ENCODE measurements at places on chromosomes 3 and 15. TPM values are rescaled to one million over a fixed set of nuclear protein-coding genes. Genes with fewer than 3 reads are reported as not detected.

GRCh38 chr15:55220606-55221005 is 23.9 kb upstream of the RSL24D1 start:
- H3K4me3 ChIP-seq: no peak overlapping the region
- H3K27me3 ChIP-seq: no peaks in the 10 kb centered on the region
- no peak overlapping the region for H3K27ac ChIP-seq
- peaks cover 43% of the 10 kb centered on the region for H3K4me1 ChIP-seq

DNA sequence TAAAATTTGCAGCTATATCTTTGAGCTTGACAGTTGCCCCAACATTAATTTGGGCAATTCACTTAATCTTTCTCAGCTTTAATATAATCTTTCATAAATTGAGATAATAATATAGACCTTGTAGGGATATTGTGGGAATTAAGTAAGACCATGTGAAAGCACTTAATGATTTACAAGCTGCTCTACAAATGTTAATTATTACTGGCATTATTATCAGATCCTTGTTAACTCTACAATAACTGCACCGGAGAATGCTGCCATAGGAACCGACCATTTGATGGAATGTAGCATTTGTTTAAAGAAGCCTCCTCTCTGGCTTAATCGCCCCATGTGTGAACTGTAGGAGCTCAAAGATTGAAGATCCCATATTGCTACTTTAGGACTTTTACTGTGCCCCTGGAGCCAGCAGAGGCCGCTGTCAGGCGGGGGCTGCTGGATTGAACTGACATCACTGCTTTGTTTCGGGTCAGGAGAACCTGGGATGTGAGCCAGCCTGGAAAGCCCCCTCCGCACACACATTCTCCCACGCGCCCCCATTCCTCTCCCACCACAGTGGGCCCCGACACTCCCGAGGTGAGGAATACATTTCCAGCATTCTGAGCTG is 154.2 kb upstream of the TNIK start:
- no peaks in the 10 kb centered on the region for H3K27me3 ChIP-seq
- H3K4me1 ChIP-seq: no peaks in the 10 kb centered on the region
- H3K4me3 ChIP-seq: no peak overlapping the region
- no peaks in the 10 kb centered on the region for H3K36me3 ChIP-seq

DNA sequence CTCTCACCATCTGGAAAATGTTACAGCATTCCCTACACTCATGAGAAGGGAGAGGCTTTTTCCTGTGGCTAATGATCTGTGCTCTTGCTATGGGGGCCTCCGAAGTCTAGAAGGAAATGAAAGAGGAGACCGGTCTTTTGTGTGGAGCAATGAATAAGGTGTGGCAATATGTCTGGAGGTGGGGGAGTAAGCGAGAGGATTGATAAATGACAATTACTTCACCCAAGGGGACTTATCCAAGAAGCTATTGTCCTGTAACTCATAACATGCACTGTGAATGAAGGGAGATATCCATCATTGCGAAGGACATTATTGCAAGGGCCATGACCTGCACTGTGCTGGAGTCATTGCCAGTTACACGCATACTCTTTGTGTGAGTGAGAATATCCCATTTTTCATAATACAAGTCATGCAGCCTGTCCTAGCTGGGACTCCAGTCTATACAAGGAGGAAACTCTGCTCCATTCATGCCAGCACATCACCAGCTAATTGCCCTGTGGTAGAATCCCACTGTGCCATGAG is 37.7 kb upstream of the SYNPR start:
- H3K36me3 ChIP-seq: no peaks in the 10 kb centered on the region
- no peaks in the 10 kb centered on the region for H3K27me3 ChIP-seq
- no peak overlapping the region for H3K27ac ChIP-seq
- H3K4me1 ChIP-seq: no peaks in the 10 kb centered on the region
- no peak overlapping the region for H3K4me3 ChIP-seq

- DNase-seq: no peak
- H3K27me3 ChIP-seq: no peaks in the 10 kb centered on the region
- H3K27ac ChIP-seq: no peak overlapping the region
- H3K36me3 ChIP-seq: no peaks in the 10 kb centered on the region
Measured at GRCh38 chr15:39013262-39013661, 448.6 kb upstream of the RASGRP1 start.

- H3K4me1 ChIP-seq: no peaks in the 10 kb centered on the region
- no peak for DNase-seq
- no peaks in the 10 kb centered on the region for H3K36me3 ChIP-seq
- no peak overlapping the region for H3K27ac ChIP-seq
- H3K27me3 ChIP-seq: no peaks in the 10 kb centered on the region
Measured at GRCh38 chr3:151445273-151446001, 15.4 kb downstream of the IGSF10 start.

GRCh38 chr3:136237961-136238649 is 12.0 kb upstream of the PCCB start:
- no peak overlapping the region for H3K27ac ChIP-seq
- H3K27me3 ChIP-seq: no peaks in the 10 kb centered on the region
- no peaks in the 10 kb centered on the region for H3K4me1 ChIP-seq
- DNase-seq: no peak
- H3K4me3 ChIP-seq: no peak overlapping the region
- H3K36me3 ChIP-seq: no peaks in the 10 kb centered on the region

DNA sequence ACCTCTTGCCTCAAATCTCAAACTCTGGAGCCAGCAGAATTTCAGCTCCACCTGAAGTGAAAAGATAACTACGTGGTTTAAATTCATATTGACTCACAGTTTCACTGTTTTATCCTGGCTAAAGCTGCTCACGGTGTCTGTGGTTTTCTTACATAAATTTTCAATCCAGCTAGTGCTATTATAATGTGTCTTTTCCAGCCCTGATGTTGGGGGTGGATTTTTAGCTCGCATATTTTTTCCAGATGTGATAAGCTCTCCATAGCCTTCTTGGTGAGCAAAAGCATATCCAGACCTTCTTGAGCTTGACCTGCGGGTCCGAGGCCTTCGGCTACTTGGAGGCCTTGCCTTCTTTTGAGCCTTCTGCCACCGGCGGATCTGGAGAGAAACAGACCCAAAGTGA is 239.3 kb downstream of the DTWD1 start:
- H3K27ac ChIP-seq: no peak overlapping the region
- H3K4me1 ChIP-seq: no peaks in the 10 kb centered on the region
- no peaks in the 10 kb centered on the region for H3K27me3 ChIP-seq
- no peaks in the 10 kb centered on the region for H3K36me3 ChIP-seq

The C3orf70 gene
- not detected for total RNA-seq

The NKTR gene
- total RNA-seq: 275 TPM
